ENCODE measurements at places on chromosomes 3 and 15. TPM values are rescaled to one million over a fixed set of nuclear protein-coding genes. Genes with fewer than 3 reads are reported as not detected.
A peak's percentile ranks its signal among the peaks of the same experiment; 100 is the strongest.

The FAM107A gene
- total RNA-seq = not detected

The GP5 gene
- 0.23 TPM for total RNA-seq

The FILIP1L gene
- total RNA-seq = 4.5 TPM

The NEK10 gene
- 0.84 TPM for total RNA-seq

The POLQ gene
- 23.8 TPM for total RNA-seq

The CCDC50 gene
- 32.1 TPM for total RNA-seq

DNA sequence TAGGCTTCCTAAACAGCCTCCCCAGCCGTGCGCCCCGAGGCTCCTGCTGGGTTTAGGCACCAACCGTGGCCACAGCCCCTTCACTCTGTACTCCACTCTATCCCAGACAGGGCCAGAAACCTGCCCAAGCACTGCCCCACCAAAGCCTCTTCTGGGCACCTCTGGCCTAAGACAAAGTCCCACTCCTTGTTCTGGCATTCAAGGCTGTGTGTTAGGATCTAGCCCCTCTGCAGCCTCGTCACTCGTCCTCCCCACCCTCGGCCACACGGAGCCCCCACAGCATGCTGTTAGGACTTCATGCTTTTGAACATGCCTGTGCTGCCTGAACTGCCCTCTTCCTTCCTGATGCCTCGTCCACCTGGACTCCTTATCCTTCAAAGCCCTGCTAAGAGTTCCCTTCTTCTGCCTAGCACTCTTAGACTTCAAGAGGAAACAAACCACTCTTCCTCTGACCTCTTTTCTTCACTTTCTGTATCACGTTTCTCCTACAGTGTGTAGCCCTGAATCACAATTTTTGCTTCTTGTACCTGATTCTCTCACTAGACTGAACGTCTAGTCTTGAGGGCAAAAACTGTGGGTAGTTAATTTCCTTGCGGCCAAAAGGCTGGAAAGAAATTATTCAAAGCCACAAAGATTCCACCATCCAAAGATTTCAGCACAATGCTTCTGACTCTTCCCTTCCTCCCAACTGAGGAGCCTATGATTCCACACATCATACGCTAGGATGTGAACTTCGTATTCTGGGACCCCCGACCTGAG is 28.6 kb downstream of the WNT7A start:
- no peak for DNase-seq

DNA sequence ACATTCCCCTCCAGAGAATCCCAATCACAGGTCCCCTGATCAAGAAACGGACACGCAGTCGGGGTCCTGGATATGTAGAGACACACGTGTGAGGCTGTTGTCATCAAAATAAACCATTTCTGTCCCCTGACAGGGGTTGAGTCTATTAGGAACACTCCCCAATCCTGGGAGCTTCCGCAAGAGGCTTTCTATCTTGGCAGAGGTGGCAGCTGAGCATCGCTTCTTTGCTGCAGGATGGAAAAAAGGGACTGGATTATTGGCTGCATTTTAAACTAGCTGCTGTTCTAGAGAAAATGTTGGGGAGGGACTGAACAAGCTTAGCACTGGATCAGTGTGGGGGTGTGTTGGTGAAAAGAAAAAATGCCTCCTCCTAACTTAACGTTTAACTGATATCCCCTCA is 2.5 kb upstream of the CNTN4 start:
- DNase-seq = no peak

- no peak for DNase-seq
Observed at GRCh38 chr3:10376353-10376752, 55.4 kb upstream of the SEC13 start.

- no peak for DNase-seq
Observed at GRCh38 chr15:92979011-92979701, 79.0 kb downstream of the CHD2 start.

GRCh38 chr3:183959214-183959613 is 58.5 kb downstream of the ABCC5 start:
- DNase-seq = no peak

GRCh38 chr3:139227827-139228226 is 116.0 kb upstream of the MRPS22 start:
- DNase-seq = no peak

GRCh38 chr3:51942603-51943450 is 664 bp downstream of the PARP3 start:
- peak; percentile 59 for DNase-seq

- DNase-seq = no peak
Observed at GRCh38 chr15:29844290-29844903, 22.1 kb upstream of the TJP1 start.

GRCh38 chr15:92149029-92149428 is 244.7 kb upstream of the ST8SIA2 start:
- DNase-seq = no peak

GRCh38 chr3:124351430-124352148 is 359.7 kb upstream of the ROPN1 start:
- DNase-seq = no peak

- DNase-seq = peak; percentile 62
Observed at GRCh38 chr3:179015551-179016020, 56.0 kb downstream of the ZMAT3 start.

DNA sequence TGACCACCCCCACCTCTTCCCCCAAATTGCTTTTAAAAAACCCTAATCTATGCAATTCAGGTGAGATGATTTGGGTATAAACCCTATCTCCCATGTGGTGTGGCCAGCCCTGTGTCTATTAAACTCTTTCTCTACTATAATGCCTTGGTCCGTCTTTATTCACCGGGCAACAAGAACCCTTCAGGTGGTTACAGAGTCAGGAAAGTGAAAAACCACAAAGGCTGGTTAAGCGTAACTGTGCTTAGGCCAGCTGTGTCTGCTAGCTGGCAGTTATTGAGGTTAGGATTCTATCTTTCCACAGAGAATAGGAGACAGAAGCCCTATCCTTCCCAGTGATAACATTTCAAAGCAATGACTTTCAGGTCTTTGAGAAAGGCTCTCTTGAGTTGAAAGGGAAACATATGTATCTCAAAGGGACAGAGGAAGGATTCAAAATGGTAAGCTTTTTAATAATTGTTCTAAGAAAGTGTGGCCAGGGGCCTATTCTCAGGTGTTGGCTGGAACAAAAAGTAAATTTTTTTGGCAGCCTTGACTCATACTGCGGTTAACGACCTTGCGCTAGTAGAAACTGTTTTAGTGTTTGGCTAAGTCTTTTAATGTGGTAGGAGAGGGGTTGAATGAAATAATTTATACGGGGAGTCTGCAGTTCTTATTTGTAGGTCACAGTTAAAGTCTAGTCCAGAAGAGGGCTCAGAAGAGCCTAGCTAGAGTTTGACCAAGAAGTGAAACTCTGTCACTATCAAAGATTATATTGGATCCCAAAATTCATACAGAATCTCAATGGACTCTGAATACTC is 89.0 kb downstream of the NPAP1 start:
- no peak for DNase-seq

- DNase-seq = no peak
Observed at GRCh38 chr3:72354486-72354885, 493.8 kb downstream of the SHQ1 start.

DNA sequence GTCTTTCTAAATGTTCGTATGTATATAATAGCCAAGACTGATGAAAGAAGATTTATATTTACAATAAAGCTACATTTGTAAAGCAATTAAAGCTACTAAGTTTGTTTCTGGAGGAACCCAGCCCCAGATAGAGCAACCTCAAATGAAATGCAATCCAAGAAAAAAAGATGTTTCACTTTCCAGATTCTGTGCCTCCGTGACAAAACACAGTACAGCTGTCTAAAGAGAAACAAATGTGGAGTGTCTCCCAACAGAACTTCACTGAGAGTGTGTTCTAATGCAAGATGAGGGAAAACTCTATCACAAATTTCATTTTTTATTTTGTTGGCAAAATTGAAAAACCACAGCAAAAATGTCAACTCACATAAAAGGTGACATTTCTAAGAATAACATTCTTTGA is 317.0 kb downstream of the OCA2 start:
- no peak for DNase-seq

GRCh38 chr3:168467115-168467714 is 371.5 kb upstream of the GOLIM4 start:
- no peak for DNase-seq

- DNase-seq = no peak
Observed at GRCh38 chr15:20344601-20345400, 196.8 kb downstream of the GOLGA6L6 start.

- DNase-seq = no peak
Observed at GRCh38 chr15:43423793-43424192, 52.9 kb downstream of the TUBGCP4 start.

- no peak for DNase-seq
Observed at GRCh38 chr3:124761935-124762660, 31.8 kb downstream of the UMPS start.
